ENCODE measurements at places on chromosomes 7 and 10. TPM values are rescaled to one million over a fixed set of nuclear protein-coding genes. Genes with fewer than 3 reads are reported as not detected.

GRCh38 chr10:132476146-132477065 is 61.2 kb upstream of the INPP5A start:
- DNase-seq = no peak

- no peak for DNase-seq
Measured at GRCh38 chr7:7614018-7614741, 26.4 kb upstream of the UMAD1 start.

GRCh38 chr10:78267598-78267997 is 233.9 kb downstream of the RPS24 start:
- DNase-seq = no peak

DNA sequence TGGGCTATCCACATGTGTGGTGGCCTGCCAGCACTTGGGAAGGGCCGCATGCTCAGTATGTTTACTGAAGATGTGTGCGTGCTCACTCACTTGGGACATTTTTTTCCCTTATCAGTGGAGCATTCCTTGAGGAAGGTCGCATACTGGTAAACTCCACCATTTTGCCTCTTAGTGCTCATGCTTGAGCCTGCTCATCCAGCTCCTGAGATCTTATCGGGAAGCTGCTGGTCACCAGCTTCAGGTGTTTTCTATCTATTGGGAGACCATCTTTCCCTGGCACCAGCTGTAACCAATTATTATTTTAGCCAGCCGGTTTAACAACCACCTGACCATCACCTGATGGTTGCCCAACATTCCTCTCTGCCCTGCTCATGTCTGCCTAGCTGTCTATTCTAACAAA is 35.0 kb upstream of the TRIM24 start:
- no peak for DNase-seq

DNA sequence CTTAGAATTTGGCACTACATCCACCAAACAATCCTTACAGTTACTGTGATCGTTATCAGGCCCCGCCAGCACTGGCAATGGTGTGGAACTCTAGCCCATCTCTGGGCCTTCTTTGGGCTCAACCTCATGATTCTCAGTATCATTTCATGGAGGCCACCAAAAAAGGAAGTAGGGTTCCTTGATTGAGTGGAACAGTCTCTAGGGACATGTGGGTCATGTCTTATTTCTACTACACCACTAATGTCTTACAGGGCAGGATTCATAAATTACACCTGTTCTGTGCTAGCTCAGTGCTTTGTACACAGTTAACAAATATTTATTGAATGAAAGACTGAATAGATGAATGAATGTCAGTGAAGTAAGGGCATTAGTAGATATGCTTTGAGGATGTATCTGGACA is 53.9 kb downstream of the AP3M1 start:
- DNase-seq = no peak

- DNase-seq = peak; percentile 48
Measured at GRCh38 chr10:84537447-84537931, 209.1 kb downstream of the CCSER2 start.

DNA sequence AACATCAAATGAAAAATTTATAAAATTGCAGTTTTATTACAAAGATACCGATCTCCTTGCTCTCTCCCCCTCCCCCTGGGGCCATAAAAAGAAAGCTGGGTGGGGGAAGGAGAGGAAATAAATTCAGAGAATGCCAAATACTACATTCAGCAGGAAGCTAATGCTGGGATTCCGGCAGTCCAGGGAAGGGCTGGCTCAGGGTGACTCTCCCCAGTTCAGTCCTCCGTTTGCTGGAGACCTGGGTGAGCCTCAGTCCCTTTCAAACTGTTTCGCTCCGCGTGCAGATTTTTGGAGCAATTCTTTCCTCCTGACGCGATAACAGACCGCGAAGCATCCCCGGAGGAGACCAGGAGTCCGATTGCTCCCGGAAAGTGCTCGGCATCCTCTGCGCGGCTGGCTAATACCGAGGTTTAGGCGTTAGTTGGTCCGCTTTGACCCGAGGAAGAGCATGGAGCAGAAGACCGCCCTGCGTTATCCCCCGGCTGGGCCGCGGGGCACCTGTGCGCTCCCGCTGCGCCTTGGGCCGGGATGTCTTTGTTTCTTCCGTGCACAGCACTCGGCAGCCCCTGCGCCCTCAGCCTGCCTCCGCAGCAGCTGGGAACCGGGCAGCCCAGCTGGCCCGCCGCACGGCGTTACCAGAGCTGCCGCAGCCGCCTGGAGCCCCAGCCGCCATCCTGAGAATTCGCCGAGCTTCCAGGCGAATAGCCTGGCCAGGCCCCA is 3.9 kb upstream of the HOXA2 start:
- no peak for DNase-seq

DNA sequence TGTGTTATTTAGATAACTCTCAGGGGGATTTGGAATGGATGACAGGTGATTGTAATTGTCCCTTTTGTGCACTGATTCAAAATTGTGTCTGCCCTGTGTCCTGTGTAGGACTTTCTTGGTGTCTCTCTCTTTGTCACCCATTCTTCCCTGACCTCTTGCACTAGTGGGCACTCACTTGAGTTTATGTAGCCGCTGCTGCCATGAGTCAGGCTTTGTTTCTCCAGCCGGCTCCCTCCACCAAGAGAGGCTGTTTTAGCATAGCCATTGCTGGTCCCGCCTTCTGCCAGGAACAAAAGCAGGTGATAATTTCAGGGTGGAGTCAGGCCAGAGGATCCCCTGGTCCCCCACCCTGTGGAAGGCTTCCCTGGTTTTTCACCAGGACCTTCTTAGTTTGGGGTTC is 8.4 kb downstream of the COL17A1 start:
- DNase-seq = no peak

- no peak for DNase-seq
Measured at GRCh38 chr10:44864051-44864450, 47.1 kb upstream of the TMEM72 start.

Gene HOGA1
- total RNA-seq = not detected

Gene MUC3A
- not detected for total RNA-seq

Gene GTPBP10
- 68.7 TPM for total RNA-seq

Data from activated naive CD4-positive, alpha-beta T cell treated with anti-CD3 and anti-CD28 coated beads, Interleukin-2, amount 50 U/mL, for 72 hours (primary cell).